ENCODE measurements at places on chromosomes 1 and 21.

DNA sequence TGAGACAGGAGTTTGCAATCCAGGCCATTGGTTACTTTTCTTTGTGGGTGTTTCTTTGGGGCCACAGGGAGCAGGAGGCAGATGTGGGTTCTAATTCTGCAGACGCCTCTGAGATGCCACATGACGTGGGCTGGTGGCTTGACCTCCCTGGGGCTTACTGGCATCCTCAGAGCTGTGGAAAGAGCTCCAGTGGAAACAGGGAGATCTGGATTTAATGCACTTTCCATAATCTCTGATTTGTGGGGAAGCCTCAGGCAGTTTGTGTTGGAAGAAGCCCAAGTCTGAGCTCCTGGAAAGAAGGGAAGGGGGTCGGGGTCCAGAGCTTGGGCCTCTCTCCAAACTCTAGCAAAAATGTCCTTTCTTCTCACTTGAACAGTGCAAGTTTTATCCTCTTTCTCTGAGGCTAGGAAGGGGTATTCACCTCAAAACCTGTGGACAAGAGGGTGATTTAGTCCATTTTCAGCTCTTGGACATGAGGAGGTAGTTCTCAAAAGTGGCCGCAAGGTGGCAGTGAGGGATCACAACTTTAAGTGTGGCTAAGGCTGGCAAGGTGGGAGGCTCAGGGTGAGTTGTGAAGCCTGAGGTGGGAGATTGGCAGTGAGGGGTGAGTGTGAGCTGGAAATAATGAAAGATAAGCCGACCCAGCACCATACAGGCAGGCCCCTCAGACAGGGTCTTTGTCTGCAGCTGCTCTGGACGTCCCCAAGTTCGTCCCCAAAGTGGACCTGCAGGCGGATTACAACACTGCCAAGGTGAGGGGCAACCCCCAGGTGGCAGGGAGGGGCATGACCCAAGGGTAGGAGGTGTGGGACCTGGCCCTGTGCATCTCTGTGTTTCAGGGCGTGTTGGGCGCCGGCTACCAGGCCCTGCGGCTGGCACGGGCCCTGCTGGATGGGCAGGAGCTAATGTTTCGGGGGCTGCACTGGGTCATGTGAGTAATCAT lies 9.2 kb downstream of the IKBKE start:
- DNase-seq: peak; percentile 80

DNA sequence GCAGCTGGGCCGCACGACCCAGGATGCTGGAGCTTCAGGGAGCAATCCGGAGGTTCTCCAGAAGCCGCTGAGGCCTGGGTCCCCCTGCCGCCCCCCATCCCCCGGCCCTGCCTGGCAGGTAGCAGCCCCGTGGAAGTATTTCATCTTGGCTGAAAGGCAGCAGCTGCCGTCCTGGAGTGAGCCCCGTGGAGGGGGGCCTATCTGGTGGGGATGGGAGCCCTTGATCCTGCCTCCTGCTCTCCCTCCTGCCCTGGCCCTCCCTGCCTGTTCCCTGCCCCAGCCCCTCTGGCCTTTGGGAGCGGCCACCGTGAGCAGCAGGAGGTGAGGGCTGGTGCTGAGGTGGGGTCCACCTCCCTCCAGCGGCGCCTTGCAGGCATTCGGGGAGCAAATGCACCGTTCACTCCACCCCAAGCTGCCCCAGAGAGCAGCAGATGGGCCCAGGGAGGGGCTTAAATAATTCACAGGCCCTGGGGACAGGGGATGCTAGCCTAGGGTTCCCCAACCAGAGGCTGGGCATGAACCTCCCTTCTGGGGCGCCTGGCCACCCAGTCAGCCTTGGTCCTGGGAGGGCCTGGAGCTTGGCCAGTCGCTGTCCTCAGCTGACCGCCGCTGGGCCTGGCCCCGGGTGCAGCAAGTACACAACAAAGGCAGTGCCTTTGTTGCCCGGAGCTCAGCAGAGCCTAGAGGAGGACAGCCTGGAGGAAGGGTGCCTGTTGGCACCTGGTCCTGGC lies 23.7 kb upstream of the PLCH2 start:
- no peak for DNase-seq

DNA sequence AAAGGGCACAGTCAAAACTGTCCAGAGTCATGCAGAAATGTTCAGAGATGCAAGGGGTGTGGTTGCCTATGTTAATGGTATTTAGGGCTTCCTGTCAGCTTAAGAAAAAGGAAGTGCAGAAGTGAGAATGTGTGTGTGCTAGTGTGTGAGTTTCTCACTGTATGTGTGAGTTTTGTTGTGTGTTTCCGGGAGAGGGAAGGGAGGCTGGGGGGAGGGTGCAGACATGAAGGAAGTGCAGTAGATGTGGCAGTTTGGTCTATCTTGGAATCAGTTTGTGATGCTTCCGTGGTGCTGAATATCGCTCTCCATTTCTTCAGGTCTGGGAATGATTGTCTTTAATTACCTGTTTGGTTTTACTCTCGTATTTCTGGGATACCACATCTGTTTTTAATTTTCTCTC lies 16.5 kb upstream of the ATP6V1G3 start:
- DNase-seq: peak; percentile 85

GRCh38 chr1:203481196-203481595 lies 5.6 kb downstream of the PRELP start:
- no peak for DNase-seq

DNA sequence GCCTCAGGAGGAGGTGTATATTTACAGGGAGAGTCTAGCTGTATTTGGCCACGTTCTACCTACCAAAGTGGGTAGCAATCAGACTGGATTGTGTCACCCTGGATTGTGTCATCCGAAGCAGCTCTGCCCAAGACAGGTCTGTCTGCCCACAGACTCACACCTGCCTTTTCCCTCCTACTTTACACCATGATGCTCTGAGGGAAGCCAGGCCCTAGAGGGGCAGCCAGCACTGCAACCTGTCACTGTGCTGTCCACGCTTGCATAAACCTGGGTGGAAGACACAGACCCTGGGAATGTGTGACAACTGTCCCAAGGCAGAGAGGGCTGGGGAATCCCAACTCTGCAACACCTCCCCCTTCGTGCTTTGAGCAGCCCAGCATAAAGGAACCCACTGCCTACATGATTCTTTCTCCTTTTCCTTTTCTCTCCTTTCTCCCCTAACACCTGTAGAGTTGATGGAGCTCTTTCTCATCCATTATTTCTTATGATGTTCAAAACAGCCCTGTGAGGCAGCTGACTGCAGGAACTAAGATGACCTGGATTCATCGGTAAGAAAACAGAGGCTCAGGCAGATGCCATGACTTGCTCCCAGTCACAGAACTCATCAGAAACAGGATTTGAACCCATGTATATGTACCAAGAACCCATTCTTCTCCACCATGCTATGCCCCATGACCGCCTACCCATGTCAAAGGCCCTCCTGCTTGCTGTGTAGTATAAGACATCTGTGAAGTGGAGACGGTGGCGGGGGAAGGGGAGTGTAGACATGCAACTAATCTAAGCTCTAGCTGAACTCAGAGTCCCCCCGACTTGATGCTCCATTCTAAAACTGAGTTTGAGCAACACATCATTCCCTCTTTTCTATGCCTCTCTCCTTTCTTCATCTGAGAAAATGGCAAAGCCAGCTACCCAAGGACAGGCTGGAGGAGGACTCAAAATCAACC lies 55.9 kb downstream of the ITPKB start:
- DNase-seq: no peak

DNA sequence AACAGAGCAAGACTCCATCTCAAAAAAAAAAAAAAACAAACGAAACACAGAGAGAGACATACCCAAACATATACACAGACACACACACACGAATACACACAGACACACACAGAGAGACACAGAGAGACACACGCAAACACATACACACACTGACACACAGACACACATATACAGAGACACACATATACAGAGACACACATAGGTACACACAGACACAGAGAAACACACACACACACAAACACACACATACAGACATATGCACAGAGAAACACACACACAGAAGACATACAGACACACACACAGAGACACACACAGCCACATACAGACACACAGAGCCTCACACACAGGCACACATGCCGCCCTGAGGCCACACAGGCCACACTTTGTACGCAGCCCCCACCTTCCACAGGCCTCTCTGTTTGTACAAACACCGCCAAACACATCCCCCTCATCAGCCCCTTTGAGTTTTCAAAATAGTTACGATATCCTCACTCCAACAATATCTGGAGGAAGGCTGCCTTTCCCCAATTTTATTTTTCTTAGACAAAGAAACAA lies 57.5 kb upstream of the ABCG1 start:
- peak; percentile 32 for DNase-seq

- no peak for DNase-seq
Measured at GRCh38 chr1:162365284-162366020, 11.2 kb downstream of the SPATA46 start.

DNA sequence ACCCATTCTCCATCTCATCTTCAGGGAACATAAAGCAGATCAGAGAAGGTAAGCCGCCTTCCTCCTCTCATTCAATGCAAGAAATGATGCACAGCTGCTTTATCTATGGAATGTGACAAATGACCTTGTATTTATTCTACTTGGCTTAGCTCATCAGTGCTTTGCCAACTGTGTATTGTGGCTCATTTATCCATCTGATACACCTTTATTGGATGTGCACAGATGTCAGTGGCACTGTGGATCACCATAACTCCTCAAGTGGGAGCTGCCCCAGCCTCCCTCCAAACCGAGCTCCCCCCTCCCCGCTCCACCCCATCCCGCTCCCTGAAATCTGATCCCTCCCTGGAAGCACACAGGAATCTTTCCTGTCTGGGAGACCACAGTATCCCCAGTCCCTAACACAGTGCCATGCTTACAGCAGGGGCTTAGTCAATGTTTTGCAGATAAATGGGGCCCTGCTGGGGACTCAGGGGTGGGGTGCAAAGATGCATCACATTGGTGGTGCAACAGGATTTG lies 156.0 kb upstream of the RAB4A start:
- no peak for DNase-seq

- no peak for DNase-seq
Measured at GRCh38 chr1:196873385-196873784, 14.5 kb upstream of the CFHR4 start.

DNA sequence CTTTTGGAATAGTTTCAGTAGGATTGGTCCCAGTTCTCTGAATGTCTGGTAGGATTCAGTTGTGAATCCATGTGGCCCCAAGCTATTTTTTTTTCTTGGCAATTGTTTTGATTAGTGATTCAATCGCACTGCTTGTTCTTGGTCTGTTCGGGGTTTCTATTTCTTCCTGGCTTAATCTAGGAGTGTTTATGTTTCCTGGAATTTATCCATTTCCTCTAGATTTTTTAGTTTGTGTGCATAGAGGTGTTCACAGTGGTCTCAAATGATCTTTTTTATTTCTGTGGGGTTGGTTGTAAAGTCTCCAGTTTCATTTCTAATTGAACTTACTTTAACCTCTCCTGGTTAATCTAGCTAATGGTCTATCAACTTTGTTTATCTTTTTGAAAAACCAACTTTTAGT lies 117.6 kb downstream of the NME7 start:
- no peak for DNase-seq

DNA sequence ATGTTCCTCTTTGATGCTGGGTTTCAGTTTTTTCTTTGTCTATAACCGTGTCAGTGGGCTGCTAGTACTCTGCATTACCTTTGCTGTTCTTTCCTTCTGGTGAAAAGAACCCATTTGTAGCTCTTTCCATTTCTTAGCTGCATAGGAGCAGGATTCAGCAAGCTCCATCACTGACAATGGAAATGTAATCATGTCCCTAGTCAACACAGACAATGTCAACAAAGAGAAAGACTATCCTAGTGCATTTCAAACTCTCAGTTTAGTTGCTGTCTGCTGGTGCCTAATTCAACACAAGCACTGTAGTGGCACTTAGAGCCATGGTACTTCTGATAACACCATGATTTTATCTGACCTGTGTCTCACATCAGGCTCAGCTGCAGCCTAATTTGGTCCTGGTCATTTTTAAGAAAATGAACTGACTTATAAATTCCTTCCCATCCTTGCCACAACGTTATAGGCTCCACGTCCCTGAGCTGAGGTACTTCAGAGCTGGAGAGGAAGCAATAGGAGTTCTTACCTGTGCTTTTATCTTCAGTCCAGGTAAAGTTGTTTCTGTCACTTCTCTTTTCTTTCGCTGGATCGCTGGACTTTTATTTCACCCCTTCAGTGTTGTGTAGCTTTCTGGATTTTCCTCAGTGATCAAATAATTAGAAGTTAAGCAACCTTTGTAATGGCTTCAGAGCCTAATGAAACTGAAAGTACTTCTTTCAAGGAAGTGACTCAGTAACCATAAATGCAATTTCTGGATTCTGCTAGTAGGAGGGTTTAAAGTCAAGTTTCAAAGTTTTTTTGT lies at the start of gene GBP3:
TSS of gene GBP3 (minus strand) at position 700 of the 793 bp plus-strand sequence. CDS start 2,145 bp downstream, outside the sequence.
- DNase-seq: peak; percentile 37

Measured in activated CD8-positive, alpha-beta T cell treated with anti-CD3 and anti-CD28 coated beads, Interleukin-2, amount 10 ng/mL, durations not matched to agents 7 days and 5 days (primary cell).